ENCODE measurements at places on chromosomes 2 and 18.

DNA sequence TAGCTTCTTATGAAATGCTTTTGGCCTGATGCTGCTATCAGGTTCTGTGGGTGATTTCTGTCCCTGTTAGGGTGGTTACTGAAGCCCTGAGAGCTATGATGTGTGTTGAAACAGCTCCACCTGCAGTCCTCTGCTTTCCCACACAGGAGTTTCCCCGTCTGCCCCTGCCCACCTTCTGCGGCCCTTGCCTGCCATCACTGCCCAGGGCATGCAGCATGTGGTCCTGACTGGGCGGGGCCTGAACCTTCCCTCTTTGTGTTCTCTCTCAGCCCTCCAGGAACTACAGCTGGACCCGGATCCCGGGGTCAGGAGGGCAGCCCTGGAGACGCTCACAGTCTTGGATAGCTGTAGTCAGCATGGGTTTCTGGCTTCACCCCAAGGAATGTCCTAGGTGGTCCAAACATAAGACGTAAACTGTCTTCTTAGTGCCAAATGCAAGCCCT, 21.4 kb downstream of the HJURP start:
- no peak for DNase-seq

- no peak for DNase-seq
These were observed 27.2 kb upstream of the BBS5 start for GRCh38 chr2:169452080-169452479.

- DNase-seq, result no peak
These were observed 6.6 kb downstream of the NR4A2 start for GRCh38 chr2:156325688-156326525.

GRCh38 chr18:45852631-45853030, 27.2 kb downstream of the SIGLEC15 start:
- no peak for DNase-seq

DNA sequence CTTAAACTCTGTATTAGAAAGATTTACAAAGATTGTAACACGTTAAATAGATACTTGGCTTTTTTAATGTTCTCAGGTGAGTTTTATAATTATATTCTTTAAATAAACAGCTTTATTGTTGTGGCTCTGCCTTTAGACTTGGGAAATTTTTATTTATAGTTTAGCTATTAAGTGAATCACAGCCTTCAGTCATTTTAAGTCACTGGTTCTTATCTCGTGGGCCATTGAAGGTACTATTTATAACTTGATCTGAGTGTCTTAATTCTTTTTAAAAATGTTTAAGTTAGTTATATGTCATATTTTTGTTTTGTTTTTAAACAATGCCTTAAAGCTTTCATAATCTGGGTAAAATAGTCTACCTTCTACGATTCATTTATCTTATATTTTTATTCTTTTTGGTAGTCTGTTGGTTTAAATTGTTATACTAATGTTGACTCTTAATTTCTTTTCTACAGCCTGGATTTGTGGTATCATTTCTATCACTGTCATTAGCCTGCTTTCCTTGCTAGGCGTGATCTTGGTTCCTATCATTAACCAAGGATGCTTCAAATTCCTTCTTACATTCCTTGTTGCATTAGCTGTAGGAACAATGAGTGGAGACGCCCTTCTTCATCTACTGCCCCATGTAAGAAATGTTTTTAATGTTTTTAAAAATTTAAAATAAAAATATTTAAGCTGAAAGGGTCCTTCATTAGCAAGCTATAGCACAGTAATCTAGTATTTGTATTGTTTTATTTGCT, 49.3 kb downstream of the SLC39A10 start:
- DNase-seq, result no peak

- no peak for DNase-seq
These were observed 90.1 kb downstream of the ACKR3 start for GRCh38 chr2:236659758-236660150.

GRCh38 chr2:154825358-154825757, 126.9 kb downstream of the KCNJ3 start:
- no peak for DNase-seq

DNA sequence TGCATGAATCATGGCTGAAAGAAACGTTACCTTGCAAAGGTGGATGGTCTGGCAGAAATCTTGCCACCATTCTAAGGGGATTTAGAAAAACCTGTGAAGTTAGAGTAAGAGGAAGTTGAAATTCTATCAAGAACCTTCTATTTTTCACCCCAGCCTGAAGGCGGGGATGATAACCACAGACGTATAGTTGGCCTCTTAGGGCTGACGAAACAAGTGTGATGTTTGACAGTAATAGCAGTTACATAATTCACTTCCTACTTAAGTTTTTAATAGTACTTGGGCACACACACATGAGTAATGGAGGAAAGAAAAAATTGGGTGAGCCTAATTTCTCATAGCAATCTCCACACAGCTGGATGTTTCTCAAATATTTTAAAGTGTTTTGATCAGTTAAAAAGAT, 336.6 kb upstream of the SALL3 start:
- no peak for DNase-seq

DNA sequence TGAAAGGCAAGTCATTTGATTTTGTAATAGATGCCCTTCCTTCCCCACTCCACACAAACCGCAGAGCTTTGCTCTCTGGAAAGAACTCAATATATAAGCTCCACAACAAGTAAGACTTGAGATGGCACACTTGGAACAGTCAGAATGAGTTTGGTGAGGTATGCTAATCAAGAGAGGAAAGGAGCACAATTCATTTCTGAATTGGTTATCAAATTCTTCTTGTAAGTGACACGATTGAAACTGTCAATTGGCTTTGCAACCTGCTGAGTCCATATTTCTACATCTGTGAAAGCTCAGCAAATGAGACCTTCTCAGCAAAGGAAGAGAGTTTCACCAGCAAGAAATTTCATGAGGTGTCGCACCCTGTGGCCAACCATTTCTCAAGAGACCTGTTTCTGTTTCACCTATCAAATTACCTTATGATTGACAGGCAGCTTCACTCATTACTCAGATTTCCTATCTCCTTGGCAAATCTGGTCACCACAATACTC, 19.1 kb downstream of the CTLA4 start:
- no peak for DNase-seq

DNA sequence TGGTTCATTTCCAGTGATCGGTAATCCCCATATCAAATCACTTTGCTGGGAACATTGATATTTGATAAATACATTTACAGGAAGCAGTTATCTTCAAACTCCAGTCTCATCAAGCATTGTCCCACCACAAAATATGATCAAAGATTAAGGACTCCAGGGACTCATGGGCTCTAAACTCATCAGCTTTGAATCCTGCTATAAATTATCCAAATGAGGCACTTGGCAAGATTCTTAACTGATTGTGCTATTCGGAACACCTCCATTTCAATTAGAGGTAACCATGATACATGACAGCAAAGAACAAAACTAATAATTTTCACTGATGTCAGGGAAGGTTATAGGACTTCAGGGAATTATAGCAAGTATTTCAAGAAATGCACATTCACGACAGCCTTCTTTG, 1088.1 kb upstream of the PIK3C3 start:
- no peak for DNase-seq

DNA sequence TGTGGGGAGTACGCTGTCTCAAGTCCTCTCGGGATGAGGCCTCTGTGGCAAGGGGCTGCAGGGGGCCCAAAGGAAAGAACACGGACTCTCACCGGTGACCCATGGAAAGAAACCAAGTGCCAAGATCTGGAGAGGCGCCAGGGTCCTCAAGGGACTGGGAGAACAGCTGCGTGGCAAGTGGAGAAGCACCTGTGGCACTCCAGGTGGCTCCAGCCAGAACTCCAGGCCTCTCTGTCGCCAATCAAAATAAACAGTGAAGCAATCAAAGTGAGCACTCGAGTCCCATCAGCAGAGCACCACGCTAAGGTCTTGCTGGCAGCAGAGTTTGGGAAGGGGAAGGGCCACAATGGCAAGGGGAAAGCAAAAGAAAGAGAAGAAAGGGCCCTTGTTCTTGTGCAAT, 54.7 kb downstream of the BCL2 start:
- DNase-seq, result no peak

- no peak for DNase-seq
These were observed 14.0 kb upstream of the INHBB start for GRCh38 chr2:120331903-120332302.

Measured in stimulated activated CD8-positive, alpha-beta memory T cell treated with anti-CD3 and anti-CD28 coated beads, Interleukin-7, amount 100 ng/mL, for 24 hours (primary cell).